ENCODE measurements at places on chromosomes 1 and 21. TPM values are rescaled to one million over a fixed set of nuclear protein-coding genes. Genes with fewer than 3 reads are reported as not detected.

DNA sequence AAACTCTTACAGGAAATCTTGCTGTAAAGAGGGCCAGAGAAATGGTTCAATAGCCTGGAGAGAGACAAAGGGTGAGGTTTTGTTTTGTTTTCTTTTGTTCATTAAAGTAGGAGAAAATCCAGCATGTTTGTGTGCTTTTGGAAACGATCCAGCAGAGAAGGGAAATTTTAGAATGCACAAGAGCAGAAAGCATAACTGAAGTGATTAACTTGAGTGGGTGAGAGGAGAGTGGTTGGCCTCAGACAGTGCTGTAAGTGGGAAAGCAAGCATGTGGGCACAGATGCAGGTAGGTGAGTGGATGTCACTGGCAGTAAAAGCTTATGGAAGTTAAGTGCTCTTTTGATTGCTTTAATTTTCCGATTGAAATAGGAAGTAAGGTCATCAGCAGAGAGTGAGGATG is 50.2 kb downstream of the EEIG2 start:
- no peak for DNase-seq

GRCh38 chr1:153548722-153549688 is at the start of gene S100A3:
S100A3 (minus strand) TSS chr1:153549258; CDS start chr1:153548485, 773 bp downstream.
- DNase-seq: no peak

DNA sequence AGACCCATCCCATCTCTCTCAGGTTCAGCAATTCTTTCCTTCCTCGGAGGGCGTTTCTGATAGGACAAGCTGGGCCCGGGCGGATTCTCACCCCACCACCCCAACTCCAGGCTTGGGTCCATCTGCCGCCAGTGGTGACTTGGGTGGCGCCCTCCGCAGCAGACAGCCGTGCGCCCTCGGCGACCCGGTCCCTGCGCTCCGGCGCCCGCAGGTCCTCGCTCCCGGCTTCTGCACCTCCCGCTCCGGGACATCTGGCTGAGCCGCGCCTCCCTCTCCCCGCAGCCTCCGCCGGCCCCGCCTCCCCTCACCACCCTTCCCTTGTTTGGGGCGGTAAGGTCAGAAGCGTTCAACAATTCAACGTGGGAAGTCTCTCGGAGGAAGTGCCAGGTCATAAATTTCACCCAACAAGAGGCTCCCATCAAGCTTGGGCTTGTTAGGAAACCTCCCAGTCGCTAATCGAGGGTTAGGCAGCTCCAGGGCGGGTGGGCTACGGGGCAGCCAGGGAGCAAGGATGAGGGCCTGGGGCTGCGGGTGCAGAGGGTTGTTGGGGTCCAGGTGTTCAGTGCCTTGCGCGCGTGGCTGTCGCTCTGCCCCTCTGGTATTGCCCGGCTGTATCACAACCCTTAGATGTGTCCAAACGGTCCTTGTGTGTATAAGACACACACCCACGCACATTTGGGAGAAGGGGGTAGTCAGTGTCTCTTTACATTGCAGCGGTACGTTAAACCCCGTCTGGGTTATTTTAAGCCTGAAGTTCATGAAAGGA is 39.8 kb downstream of the OLIG1 start:
- DNase-seq: no peak

The PIK3C2B gene
- 43.1 TPM for total RNA-seq

The PTCH2 gene
- total RNA-seq: 3.2 TPM

The AGMAT gene
- 8.5 TPM for total RNA-seq

Data from activated T-cell treated with anti-CD3 and anti-CD28 coated beads, Interleukin-2, amount 50 U/mL, for 72 hours (primary cell).